Activated T-cell treated with anti-CD3 and anti-CD28 coated beads, Interleukin-2, amount 50 U/mL, for 72 hours (primary cell): ENCODE measurements at places on chromosomes 1 and 21.

DNA sequence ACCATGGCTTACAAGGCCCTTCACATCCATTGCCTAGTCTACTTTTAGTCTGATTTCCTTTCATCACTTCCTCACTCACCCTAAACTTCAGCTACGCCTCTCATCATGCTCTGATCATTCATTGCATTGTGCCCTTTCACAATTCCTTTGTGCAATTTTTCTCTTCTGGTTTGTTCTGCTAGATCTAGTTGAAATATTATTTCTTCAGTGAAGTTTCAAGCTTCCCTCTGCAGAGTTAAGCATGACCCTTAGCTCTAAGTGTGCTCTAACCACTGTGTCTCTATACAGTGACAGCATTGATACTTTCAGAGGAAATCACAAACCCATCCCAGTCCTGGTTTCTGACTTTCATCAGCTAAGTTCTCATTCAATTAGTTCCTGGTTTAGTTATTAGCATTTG is 166.1 kb downstream of the PLA2G4A start:
- DNase-seq, result no peak

GRCh38 chr21:31103571-31104265 is 65.4 kb upstream of the KRTAP19-8 start:
- DNase-seq, result no peak

DNA sequence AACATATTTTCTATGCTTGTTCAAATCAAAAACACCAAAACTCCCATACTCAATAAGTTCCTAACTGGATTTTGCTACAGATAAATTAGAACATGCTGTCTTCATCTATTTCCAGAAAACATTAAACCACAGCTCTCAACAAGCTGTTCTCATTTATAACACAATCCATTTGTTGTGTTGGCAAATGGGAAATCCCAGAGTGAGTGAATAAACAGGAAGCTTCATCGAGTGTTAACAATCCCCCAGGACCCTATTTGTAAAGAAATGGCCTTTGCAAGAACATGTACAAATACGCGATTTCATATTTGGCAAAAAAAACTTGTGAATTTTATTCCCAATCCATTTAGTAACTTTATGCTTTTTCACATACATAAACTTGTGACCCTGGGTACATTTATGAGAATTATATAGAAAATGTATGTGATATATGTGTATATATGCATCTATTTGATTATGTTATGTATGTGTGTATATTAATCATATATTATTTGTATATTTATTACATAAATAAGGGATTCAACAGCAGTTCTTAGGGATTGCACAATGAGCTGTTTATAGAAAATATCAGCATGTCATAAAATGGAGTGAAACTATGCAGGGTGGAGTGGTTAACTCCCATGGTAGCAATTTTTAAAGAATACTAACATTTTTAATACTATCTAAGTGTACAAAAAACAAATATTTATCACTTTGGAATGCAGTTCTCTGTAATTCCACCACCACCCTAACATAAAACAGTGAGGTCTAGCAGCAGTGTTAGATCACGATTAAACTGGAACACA is 160.0 kb downstream of the NEGR1 start:
- no peak for DNase-seq

- DNase-seq, result no peak
Observed at GRCh38 chr1:50707824-50708223, 252.2 kb downstream of the FAF1 start.

DNA sequence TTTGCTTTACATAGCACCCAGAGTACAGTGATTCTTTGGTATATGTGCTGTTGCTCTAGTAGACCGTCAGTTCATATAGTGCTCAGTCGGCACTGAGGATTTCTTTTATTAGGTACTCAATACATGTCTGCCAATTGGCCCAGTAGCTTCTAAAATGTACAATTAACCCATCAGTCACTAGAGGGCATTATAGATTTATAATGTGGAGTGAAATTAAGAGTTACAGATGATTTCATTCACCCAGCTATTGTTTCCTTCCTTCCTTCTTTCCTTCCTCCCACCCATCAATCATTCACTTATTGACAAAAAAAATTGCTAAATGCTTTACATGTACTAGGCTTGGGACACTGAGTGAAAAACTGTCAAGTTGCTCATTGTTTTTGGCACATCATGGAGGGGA is 263.6 kb upstream of the USP24 start:
- no peak for DNase-seq

DNA sequence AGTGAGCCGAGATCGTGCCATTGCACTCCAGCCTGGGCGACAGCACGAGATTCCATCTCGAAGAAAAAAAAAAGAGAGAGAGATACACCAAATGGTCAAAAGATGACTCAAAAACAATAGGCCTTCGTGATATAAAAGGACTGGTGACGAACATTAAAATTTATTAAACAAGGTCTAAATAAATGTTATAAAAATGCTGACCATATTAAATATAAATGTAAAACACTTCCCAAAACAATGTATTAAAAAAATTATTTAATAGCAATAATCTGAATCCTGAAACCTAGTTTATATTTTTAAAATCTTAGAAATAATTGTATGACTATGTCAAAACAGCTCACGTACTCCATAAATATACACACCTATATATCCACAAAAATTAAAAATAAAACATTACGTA is 247.6 kb downstream of the SETD4 start:
- DNase-seq, result no peak

DNA sequence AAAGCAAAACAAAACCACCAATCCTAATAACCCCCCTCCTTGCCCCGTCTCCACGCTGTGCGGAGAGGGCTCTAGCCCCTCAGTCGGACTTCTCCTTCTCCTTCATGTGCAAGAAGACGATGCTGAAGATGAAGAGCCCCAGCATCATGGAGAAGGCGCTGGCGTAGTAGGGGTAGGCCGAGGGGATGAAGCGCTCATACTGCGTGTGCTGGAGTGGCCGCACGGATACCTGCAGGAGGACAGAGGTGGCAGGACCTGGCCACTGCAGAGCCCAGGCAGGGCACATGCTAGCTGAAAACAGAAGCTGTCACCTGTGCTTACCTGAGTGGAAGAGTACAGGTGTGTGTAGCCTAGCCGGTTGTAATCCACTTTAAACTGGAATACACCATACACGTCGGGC is 8.9 kb downstream of the DDOST start:
- DNase-seq, result no peak

DNA sequence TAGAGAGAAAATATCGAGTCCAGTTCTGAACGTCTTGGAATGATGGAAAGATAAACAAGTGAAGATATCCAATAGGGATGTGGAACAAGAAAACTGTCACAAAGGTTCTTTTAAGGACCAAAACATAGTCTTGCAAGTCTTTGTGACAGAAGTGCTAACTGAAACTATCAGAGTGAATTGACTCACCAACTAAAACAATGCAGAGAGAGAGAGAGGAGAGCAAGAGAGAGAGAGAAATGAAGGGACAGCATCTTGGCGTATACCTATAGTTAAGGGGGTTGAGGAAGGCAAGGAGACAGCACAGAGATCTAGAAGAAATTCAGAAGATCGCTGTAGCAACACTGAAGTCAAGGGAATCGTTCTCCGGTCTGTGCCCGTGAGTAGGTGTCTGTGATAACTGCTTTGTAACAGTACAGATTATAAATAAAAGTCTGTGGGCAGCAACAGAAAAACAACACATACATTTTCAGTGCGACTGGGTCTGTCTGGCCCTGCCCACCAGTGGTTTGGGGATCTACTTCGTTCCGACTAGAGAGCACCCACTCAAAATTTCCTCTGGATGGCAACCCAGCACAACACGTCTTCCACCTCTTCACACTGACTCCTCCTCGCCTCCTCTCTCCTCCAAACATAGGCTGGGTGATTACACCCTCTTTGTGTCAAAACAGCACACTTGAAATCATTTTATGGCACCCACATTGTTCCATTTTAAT is 4.8 kb upstream of the COA6 start:
- DNase-seq, result peak; percentile 50

DNA sequence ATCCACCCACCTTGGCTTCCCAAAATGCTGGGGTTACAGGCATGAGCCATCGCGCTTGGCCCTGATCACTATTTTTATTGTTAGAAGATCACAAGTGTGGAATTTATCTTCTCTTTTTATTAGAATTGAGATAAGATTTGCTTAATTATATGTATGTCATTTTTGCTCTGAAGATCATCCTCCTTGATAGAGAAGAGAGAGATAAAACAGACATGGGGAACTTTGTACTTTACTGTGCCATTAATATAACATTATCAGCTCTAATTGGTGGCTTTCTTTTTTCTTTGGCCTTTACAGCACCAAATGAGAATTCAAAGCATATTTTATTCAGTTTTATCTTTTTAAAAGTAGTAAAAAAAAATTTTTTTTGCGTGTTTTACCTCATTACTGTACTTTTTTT is 46.8 kb downstream of the SCP2 start:
- DNase-seq, result no peak
